Cerebellum (tissue), 4 donors: ENCODE measurements at places on chromosomes 16 and 17. TPM values are rescaled to one million over a fixed set of nuclear protein-coding genes. Genes with fewer than 3 reads are reported as not detected.

GRCh38 chr17:77615703-77616253, 342.7 kb upstream of the TNRC6C start:
- DNase-seq = no peak

MT1E gene
- total RNA-seq = 1.1 TPM

OTOP2 gene
- total RNA-seq = not detected

DNA sequence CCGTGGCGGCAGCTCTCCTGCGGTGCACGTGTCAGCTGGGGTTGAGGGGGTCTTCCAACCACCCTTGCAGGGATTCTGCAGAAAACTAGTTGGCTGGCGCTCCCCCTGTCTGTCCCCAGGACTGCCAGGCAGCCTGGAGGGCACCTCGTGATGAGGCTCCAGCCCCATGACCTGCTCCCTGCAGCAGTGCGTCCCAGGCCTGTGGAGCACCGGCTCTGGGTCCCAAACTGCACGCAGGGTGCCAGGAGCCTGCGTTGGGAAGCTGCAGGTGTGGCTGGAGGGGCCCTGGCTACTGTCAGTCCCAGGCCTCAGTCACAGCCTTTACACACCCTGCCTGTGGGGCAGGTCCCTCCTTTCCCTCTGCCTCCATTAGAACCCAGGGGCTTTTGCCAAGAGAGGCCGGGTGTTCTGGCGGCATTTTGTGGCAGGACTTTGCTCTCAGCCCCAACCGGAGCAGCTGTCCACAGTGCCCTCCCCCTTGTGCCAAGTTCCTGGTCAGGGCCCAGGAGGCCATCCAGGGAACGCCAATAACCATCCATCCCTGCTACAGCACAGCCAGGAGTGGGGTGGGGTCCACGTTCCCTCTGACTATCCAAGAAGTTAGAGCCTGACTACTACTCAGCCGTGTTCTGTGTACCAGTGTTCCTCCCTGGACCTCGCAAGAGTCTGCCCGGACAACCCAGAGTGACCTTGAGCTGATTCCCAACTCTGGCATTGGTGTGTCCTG, 9.2 kb downstream of the CHMP6 start:
- DNase-seq = no peak

IGFALS gene
- total RNA-seq = 0.27 TPM

DNA sequence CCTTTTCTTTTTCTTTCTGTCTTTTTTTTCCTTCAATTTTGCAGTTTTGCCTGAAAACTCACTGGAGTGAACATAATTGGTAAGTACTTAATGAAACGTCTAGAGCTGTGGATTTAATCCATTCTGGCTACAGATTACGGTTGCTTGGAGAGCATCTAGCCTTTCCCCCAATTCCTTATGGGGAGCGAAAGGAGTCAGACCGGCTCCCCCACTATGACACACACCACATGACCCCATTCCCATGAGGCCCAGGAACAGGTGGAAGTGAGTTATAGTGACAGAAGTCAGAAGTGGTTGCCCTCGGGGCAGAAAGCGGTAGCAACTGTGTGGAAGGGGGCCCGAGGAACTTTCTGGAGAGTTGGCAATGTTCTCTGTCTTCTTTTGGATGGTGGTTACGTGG, 41.2 kb downstream of the EMP2 start:
- DNase-seq = no peak

- DNase-seq = no peak
These were observed 16.8 kb upstream of the TRPV2 start for GRCh38 chr17:16398270-16399267.

RCVRN gene
- total RNA-seq = 0.27 TPM

DNA sequence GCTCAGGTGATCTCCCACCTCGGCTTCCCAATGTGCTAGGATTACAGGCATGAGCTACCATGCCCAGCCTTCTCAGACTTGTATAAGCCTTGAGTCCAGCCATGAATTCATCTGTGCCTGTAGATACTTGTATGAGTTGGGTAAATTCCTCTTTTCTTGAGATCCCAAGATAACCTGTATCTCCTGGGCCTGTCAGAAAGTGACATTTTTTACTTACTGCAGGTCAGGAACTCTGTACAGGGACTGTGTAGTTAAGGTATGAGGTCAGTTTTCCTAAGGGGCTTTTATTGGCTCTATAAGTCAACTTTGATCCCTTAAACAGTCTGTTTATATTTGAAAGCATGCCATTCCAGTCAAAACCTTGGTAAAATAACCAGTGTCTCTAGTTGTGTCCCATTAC, 106.3 kb upstream of the HAS3 start:
- DNase-seq = no peak

DNA sequence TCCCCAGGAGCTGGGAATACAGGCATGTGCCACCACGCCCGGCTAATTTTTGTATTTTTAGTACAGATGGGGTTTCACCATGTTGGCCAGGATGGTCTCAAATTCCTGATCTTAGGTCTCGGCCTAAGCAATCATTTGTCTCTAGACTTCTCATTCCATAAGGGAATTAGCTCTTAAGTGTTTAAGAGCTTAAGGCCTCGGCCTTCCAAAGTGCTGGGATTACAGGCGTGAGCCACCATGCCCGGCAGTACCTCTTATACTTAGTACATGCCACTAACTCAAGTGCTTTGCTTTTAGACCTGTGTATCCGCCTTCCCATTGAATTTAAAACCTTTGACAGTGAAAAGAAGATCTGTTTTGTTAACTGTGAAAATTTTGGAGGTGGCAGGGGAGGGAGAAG, 16.6 kb upstream of the IL21R start:
- no peak for DNase-seq

- no peak for DNase-seq
These were observed 3.1 kb downstream of the PLEKHG4 start for GRCh38 chr16:67282447-67282805.

- DNase-seq = peak; percentile 7
These were observed 332.0 kb downstream of the BCAS3 start for GRCh38 chr17:61009663-61010062.

GRCh38 chr16:65895906-65896305, 470.6 kb upstream of the CDH5 start:
- no peak for DNase-seq

KRTAP4-3 gene
- not detected for total RNA-seq

- DNase-seq = no peak
These were observed 35.7 kb downstream of the KANSL1 start for GRCh38 chr17:46157443-46158062.

GRCh38 chr17:27519550-27519949, 63.3 kb downstream of the KSR1 start:
- DNase-seq = no peak

GRCh38 chr16:67034487-67034886, 5.5 kb downstream of the CBFB start:
- no peak for DNase-seq

GRCh38 chr17:40526668-40527067, 25.2 kb upstream of the TNS4 start:
- DNase-seq = no peak

- no peak for DNase-seq
These were observed 4.9 kb upstream of the ACTG1 start for GRCh38 chr17:81517339-81518112.

GRCh38 chr17:19345486-19346350, 16.8 kb downstream of the B9D1 start:
- no peak for DNase-seq

DNA sequence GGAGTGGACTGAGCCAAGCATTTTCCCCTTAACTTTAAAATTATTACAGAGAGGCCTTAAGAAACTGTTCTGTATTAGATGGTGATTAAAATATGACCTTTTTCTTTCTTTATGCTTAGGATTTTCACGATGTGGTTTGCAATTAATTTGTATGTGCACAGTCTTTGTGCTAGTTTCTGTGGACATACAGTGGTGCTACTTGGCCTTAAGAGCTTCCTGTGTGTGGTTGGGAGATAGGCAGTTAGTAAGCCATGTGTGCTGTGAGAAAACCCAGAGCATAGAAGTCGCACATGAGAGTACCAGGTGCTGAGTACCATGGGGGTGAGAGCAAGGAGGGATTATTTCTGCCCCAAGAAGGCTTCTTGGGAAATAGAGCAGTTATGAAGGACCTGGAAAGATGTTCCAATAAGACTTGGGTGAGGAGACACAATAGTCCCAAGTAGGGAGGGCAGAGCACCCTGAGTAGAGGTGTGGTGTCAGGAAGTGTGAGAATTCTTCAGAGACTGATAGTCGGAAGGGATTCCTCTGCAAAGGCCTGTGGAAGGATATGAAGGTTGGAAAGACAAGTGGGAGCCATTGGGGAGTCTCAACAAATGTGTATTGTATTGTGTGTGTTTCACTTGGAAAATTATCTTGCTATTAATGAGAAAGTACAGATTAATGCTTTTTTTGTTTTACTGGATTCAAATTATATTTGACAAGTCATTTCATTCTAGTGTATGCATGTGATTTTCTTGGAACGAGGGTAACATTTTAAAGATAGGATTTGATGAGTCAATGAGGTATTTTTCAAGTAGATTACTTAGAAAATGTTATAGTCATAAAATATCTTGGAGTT, 239.9 kb downstream of the PRKCA start:
- no peak for DNase-seq

DNA sequence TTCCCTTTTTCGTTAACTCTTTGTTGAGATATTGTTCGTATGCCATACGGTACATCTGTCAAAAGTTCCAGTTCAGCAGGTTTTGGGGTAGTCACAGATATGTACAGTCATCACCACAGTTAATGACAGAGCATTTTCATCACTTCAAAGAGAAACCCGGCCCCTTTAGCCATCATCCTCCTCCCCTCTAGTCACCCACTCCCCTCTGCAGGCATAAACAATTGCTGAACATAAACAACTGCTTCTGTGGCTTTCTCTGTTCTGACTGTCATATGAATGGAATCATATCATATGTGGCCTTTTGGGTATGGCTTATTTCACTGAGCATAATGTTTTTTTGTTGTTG, 59.3 kb downstream of the RNF213 start:
- no peak for DNase-seq
